NCI-H1436 treated with DMSO at 0.1 percent for 48 hours (cell line): ENCODE measurements at places on chromosomes 12 and 14.

- no peak for DNase-seq
Measured at GRCh38 chr12:94707892-94708291, 57.5 kb upstream of the TMCC3 start.

- no peak for DNase-seq
Measured at GRCh38 chr12:95416111-95416636, 57.8 kb upstream of the METAP2 start.

DNA sequence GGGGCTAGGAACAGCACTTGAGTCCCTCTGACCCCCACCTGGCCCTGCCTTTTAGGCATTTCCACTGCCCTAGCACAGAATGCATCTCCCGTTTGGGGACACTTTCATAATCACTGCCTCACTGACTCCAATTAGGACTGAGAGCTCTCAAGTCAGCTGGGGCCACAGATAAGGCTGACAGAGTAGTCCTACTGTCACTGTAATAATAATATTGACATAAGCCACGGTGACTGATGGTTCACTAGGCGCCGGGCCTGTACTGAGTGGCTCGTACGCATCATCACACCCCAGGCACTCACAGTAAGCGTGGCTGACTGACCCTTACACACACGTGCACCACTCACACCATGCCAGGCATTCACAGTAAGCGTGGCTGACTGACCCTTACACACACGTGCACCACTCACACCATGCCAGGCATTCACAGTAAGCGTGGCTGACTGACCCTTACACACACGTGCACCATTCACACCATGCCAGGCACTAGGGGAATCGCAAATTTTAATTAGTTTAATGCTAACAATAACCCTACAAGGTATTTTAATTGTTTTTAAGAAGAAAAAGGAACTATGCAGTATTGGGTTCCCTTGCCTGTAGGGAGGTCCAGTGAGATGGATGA lies 87.7 kb downstream of the CHGA start:
- peak; percentile 24 for DNase-seq

- DNase-seq: no peak
Measured at GRCh38 chr12:76945867-76946266, 67.0 kb upstream of the CSRP2 start.

- DNase-seq: no peak
Measured at GRCh38 chr12:94244165-94245133, 96.1 kb downstream of the PLXNC1 start.

GRCh38 chr12:115598871-115599811 lies 678.4 kb downstream of the MED13L start:
- DNase-seq: peak; percentile 29

DNA sequence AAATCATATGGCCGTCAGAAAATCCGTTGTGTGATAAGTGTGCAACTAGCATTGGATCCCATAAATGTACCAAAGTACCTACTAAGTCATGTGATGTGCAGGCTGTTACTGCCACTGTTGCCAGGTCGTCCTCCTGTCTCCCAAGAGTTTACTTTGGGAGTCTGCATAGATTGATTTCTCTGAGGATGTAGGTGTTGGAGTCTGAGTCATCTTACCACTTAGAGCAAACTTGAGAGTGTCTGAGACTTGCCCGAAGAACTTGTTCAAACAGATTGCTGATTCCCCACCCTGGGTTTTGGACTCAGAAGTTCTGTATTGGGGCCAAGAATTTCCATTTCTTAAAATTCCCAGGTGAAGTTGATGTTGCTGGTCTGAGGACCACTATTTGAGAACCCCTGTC lies 11.4 kb downstream of the TMX1 start:
- DNase-seq: no peak

- no peak for DNase-seq
Measured at GRCh38 chr14:65413739-65414045, 1.2 kb downstream of the FUT8 start.

DNA sequence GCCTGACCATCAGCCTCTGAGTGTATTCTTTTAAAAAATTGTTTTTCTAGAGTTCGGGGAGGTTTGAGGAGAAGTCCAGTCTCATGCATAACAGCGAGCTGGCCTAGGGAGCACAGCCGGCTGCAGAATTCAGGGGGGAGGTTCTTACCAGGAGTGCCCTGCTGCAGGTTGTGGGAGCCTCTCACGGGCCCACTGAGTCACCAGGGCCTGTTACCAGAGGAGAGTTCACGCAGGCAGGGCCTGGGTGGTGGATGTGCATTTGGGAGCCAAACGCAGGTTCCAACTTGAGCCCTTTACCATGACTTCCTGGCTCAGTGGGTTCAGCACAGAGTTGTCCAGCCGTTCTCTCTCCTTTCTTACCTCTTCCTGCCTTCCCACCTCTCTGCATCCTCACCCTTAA lies 14.4 kb downstream of the CD9 start:
- DNase-seq: no peak

DNA sequence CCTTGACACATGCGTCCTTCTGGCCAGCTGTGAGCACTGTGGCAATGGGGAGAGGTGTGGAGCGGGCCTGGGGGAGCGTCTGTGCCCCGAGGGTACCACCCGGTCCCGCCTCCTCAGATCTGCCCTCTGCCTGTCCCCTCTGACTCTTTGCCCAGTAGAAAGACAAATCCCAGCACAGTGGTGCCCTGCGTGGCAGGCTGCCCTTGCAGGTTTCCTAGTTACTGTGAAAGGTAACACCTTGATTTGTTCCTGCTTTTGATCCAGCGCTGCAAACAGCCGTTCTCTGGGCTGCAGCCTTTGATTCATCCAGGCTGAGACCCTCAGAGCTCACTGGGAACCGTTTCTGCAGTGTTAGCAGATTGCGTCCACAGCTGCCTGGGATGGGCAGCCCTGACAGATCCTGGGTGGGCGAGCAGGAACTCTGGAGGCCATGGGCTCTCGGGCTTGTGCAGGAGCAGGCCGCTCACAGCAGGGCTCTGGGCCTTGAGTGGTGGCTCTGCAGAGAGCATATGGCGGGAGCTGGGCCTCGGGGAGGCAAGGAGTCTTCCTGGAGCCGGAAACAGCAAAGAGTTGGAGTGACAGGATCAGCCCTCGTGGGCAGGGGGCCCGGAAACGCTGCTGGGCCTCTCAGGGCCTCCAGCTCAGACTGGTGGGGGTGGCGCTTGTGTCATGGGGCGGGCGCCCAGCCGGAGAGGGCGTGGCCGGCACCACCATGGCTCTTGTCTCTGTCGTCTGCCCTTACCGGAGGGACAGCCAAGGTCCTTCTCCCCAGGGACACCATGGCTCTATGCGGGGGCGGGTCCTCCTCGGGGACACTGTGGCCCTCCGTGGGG lies 16.6 kb downstream of the FBRSL1 start:
- DNase-seq: no peak

GRCh38 chr12:49340971-49341776 lies 4.2 kb upstream of the C1QL4 start:
- DNase-seq: no peak

- DNase-seq: no peak
Measured at GRCh38 chr12:98594050-98594835, 757 bp downstream of the SLC25A3 start.

DNA sequence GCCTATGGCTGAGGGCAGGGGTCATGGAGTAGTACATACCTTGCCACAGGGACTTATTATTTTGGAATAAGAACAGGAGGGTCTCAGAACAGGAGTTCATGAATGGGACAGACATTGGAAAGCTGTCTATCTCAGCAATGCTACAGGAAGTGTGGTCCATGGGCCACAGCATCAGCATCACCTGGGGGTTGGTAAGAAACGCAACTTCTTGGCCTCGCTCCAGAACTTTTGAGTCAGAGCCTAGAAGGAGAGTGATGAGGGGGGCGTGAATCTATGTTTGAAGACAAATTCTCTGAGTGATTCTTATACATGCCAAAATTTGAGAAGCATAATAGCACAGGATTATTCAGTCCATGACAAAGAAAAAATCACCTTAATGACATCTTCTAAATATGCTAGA lies 156.6 kb downstream of the RPAP3 start:
- DNase-seq: no peak

DNA sequence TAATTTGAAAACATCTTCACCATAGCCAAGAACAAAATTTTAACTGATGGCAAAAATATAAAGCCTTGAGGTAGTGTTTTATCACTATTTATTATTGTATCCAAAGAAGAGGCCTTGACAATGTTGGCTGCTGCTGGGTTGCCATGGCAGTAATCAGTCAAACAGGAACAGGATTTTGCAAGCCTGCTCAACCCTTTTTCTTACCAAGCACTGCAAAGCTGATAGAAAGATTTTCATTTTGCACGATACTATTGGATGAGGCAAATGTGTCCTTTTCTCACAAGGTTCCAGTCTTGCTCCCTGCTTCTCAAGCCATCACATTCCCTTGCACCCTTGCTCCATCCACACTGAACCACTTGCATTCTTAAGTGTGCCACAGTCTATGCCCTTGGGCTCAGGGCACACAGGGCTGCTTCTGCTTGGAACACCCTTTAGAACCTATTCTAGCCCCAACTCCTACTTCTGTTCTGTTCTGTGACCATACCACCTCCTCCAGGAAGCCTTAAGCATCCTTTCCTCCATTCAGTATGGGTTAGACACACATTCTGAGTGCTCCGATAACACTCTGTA lies 76.5 kb upstream of the AMIGO2 start:
- no peak for DNase-seq

- DNase-seq: no peak
Measured at GRCh38 chr12:41497409-41497808, 309.3 kb downstream of the PDZRN4 start.

- DNase-seq: no peak
Measured at GRCh38 chr14:97854918-97855317, 1057.7 kb downstream of the VRK1 start.

DNA sequence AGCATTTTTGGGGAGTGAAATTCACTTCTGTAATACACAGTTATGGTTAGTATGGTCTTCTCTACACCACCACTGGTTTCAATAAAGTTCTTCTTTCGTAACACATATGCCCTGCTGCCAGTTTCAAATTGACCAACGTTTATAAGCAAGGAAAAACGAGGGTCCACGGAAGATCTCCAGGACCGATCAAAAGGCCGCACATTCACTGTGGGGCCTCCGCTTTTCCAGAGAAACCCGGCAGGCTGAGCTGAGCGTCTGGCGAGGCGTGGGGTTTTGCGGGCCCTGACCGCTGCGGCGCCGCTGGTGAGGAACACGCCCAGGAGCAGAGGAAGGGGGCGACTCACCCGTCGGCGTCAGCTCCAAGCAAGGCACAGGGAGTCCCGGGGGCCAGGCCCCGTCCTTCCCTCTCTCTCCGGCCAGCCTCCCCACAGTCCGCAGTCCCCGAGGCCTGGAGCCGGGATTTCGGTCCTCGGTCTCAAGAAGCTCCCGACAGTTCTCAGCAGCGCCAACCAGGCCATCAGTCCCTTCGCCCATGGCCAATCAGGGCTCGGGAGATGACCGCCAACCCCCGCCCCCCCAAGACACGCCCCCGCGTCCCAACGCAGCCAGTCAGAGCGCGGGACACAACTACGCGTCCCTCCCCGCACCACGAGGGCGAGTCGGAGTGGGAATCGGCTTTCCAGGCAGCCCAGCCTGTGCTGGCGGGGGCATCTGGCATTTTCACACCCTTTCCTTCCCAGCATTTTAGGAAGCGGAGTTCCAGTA lies at the start of gene MTERF2:
Gene MTERF2, minus strand, starts transcription at position 522 of the 765 bp plus-strand sequence. CDS start 8,432 bp downstream, outside the sequence.
- peak; percentile 56 for DNase-seq

DNA sequence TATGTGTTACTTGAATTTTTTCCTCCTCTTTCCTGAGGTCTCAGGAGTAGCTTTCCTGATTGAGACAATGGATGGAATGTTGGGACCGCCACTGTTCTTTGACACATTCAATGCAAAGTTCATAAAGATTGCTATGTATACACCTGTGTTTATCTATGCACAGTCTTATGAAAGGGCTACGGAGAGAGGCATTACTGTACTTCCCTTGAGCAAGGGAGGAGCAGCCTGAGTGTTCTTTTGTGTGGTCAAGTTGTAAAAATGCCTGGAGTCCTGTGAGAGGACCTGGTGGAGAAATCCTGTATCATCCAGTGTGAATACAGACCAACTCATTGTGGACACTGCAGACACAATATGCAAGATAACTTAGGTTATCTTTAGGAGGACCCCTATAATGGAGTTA lies 1.2 kb downstream of the SRGAP1 start:
- DNase-seq: no peak

DNA sequence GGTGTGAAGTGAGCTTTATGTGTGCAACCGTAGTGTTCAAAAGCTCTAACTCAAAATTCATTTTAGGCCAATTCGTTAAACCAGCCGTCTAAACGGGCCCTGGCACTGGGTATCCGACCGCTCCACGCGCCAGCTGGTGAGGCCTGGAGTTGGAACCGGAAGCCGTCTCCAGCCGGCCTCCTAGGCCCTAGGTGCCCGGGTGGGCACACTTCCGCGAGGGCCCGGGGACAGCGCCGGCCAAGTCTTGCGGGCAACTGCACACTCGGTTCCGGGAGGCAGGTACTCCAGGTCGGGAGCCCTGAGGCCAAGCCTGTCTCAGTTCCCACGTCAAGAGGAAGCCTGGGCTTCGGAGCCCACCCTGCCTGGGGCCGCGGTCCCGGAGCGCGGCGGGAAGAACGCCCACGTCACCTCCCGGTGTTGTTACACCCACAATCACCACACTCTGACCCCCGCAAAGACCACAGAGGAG lies 16.2 kb downstream of the OTX2 start:
- no peak for DNase-seq

- no peak for DNase-seq
Measured at GRCh38 chr14:95697764-95698163, 11.5 kb downstream of the TCL1B start.

DNA sequence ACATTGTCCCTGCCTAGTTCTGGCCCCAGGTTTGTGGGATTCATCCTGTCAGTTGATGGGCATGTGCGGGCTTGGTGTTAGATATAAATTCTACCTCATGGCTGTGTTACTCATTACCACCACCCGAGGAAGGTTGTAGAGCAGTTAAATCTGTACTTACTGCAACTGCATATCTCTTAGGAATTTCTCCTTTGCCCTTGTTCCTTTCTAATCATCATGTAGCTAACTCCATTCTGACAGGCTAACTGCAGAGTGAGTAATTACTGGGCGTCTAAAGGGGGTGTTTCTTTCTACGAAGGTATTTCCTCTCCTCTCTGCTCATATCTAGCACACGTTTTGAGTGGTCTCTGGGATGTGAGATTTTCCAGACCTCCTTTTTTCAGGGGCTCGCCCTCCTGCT lies 1076.7 kb downstream of the TMTC2 start:
- DNase-seq: no peak

- DNase-seq: no peak
Measured at GRCh38 chr12:96294831-96295230, 100.7 kb downstream of the ELK3 start.

DNA sequence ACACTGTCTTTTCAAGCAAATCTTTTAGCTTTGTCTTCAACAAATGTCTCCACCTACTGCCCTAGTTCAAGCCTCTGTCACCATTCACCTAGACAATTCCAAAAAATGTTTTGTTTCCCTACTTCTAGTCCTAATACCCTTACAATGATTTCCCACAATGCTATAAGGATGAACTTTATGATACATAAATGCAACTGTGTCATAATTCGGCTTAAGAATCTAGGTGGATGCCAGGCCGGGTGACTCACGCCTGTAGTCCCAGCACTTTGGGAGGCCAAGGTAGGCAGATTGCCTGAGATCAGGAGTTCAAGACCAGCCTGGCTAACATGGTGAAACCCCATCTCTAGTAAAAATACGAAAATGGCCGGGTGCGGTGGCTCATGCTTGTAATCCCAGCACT lies 20.7 kb upstream of the CREBL2 start:
- DNase-seq: no peak
